Neural crest cell (in vitro differentiated cells): ENCODE measurements at places on chromosomes 4 and X. TPM values are rescaled to one million over a fixed set of nuclear protein-coding genes. Genes with fewer than 3 reads are reported as not detected.

DOK7 gene
- 0.16 TPM in 1 of 2 replicates, not detected in the other for total RNA-seq

IDH3G gene
- 50.2 and 52.6 TPM in 2 replicates for total RNA-seq

- no peak for DNase-seq
Observed at GRCh38 chr4:158299459-158300007, 89.2 kb downstream of the TMEM144 start.

DNA sequence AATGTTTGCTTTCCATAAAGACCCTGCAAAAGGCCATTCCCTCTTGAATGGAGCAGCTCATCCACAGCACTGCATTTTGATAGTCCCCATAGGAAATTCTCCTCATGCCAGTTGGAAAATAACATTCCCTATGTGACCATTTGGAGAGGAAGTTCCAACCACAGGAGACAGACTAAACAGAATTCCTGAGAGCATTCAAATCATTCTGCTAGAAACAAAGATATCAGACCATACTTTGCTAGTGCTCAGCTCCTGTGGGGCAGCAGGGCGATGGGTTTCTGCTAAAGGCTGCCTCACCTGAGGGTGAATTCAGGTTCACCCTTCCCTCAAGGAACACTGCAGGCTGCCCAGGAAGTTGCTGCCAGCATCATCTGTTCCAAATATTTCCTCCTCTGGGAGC lies 58.8 kb downstream of the LNX1 start:
- no peak for DNase-seq

DNA sequence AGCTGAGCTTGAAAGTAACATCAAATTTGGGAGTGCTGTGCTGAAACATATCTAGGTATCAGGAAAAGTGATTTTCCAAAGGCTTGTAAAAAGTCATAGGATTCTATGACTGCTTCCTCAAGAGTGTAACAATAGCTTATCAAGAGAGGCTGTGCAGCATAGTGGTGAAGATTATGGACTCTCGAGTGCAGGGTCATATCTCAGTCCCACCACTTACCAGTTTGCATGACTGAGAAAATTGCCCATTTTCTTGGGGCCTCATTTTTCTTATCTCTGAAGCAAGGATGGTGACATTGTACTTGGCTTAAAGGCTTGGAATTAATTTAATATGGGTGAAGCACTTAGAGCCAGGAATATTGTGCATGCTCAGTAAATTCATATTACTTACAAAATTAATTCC lies 57.2 kb downstream of the AFF1 start:
- DNase-seq: no peak

DNA sequence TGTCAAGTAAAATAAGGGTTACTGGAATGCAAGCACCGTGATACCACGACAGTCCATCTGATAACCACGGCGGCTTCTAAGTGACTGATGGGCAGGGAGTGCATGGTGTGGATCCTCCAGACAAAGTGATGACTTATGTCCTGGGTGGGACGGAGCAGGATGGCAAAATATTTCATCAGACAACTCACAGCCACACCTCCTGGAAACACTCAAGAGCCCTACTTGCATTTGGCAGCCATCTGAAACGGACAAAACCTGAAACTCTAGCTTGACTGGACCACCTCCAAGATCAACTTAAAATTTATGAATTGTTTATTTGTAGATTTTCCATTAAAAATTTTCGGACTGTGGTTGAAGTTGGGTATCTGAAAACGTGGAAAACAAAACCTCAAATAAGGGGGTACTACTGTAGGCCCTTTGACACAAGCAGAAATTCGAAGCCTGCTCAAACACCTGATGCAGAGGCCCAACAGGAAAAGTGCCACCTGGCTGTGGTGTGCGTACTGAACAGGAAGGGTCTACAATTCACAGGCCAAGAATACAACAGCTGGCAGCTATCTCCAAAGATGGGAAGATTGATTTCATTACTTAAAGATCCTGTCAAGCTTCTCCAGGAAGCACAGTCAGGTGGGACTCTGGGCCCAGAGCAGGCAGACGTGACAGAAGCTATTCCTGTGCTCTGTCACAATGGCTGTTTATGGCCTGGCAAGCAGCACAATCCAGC lies 26.0 kb downstream of the LRIT3 start:
- DNase-seq: no peak

GRCh38 chr4:1385373-1386340 lies 20.6 kb downstream of the NKX1-1 start:
- DNase-seq: no peak

DNA sequence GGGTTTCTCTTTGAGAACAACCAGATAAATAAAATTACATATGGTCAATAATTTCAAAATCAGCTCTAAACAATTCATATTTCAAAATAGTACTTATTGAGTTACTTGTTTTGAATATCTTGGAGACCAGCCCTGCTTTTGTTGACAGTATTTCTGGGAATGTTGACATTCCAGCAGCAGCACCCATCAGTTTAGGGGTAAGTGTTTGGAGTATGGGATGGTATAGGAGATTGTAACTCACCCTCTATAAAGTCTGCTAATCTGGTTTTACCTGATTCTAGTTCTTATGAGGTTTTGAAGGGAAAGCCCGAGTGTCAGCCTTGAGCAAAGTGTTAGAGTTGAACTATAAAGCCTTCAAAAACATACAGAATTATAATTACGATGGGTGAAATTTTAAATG lies 139.2 kb upstream of the ANKRD50 start:
- no peak for DNase-seq

DNA sequence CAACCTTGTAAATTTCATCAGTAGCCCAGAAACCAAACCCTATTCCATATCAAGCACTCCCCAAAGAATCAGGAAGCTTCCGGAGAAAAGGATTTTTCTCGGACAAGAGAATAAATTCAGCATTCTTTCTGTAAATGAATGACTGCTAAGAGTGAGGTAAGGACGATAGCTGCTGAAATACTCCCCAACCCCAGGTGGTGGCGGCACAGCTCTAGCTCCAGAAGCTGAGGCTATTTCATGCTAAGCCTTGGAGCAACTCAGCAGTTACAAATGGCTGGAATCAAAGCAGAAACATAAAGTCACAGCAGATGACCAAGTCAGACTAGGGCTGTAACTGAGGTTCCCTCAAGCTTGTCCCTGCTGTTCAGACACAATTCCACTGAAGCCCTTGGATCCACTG lies 13.9 kb upstream of the PCDH19 start:
- DNase-seq: no peak

DNA sequence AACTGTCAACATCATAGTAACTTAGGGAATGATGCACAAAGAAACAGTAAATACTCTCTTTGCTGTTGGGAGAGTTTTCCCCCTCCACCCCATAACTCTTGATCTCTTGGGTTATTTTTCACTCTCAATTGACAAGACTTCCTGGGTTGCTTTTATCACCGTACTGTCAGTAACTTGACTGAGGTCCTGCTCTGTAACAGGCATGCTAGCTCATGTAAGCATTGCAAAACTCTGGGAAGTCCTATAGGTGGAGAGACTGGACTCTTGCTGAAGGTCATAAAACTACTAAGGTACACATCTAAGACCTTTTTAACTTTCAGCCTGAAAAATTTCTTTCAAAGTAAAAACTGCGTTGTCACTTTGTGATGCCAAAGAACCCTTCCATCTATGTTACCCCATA lies 10.9 kb downstream of the SHROOM3 start:
- no peak for DNase-seq

DNA sequence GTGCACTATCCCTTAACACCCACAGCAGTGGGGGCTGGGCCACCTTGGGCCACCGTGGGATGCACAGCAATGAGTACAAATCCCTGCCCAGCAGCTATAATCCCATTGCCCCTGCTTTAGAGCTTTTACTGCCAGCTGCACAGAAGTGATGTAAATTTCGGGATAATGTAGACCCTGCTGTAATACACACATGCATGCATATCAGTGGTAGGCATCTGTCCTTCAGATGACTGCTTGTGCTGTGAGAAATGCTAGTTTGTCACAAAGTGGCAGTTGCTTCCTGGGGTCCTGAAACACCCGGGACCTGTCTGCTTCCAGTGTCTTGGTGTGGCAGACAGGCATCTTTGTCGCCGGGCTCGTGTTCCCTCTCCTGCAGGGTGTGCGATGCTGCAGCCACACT lies 14.1 kb downstream of the NSG1 start:
- no peak for DNase-seq

DNA sequence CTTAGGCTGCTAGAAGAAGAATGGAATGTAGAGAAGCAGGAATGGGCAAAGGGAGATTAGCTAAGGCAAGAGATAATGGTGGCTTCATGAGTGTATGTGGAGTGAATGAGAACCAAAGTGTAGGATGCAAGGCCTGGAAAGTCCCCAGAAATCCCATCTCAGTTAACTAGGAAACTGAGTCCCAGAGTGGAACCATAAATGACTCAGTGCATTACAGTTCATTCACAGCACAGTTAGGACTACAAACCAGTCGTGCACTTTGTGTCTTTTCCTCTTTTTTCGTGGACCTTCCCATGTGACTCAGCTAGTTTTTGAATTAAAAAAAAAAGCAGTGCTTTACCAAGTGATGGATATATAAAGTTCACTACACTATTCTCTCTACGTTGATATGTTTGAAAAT lies 27.7 kb upstream of the REST start:
- DNase-seq: no peak

DNA sequence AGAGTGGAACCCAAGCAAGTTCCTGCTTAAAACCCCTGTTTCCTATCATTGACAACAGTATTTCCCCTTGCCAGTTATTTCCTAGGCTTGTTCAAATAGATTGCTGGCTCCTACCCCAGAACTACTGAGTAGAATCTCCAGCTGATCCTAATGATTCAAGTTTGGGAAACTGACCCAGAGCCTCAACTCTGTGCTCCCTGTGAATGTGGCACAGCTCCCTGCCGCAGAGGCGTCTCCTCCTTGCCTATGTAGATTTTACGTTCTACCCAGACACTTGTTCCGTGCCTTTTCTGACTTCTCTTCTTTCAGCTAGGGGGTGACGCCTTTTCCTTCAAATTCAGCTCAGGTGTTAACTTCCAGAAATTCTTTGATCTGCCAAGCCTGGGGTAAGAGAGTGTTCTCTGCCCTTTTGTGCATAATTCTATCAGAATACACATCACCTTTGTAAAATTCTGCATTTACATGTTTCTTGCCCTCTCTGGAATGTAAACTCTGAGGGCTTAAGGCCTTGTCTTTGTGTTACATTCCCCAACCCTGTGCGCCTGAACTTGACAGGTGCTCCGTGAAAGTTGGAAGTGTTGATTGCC lies 4.4 kb downstream of the LSM6 start:
- DNase-seq: no peak

GRCh38 chr4:108044951-108045686 lies 55.4 kb downstream of the HADH start:
- DNase-seq: no peak

GRCh38 chrX:120457766-120458180 lies 11.3 kb downstream of the LAMP2 start:
- no peak for DNase-seq

DNA sequence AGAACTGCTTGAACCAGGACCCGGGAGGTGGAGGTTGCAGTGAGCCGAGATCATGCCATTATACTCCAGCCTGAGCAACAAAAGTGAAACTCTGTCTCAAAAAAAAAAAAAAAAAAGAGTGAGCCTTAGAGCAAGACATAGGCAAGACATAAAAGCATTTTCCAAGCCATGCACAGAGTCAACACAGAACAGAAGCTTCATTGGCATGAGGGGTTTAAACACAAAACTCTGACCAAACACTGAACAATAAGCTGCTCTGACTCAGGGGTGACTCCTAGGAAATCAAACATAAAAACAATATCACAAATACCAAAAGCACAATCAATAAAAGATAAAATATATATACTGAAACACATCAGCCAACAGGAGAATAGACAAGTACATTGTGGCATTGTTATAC lies 136.8 kb downstream of the PLS3 start:
- no peak for DNase-seq

DNA sequence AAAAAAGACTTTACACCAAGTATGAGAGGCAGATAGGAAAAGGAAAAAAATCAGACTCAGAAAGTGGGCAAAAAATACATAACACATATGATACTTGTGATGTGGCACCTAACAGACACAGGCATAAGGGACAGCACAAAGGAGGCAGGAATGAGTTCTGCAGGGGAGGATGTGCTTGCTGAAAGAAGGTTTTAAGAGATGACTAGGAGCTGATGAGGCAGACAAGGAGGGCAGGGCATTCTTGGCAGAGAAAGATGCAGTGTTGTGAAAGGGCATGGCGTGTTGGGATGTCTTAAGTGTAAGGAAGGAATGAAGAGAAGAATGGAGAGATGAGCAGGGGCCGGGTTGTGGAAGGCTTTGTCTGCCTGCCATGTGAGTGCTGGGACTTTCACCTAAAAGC lies 49.7 kb upstream of the TMEM154 start:
- DNase-seq: no peak
